ENCODE measurements at places on chromosomes 13 and 19.

DNA sequence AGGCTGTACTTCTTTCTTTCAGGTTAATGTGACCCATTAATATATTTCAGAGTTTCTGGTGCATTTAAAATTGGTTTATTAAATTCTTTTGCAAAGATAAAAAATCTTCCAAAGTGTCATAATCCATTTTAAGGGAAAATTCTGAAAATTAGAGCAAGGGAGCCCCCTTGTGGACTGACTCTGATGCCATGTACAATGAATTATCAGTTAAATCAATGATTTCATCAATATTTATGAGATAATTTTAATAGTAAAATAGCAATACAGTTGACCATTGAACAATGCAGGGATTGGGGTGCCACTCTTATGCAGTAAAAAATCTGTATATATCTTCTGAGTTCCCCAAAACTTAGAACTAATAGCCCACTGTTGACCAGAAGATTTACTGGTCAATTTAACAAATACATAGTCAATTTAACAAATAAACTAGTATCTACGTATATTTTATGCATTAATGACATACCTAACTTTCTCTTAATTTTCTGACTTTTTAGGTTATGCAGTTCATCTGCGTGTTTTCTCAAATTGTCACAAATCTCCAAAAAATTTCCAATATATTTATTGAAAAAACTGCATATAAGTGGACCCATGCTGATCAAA is 479.1 kb upstream of the MIR17HG start:
- no peak for DNase-seq

GRCh38 chr19:4352701-4353121 is 9.3 kb downstream of the MPND start:
- peak; percentile 67 for DNase-seq

- DNase-seq, result no peak
Observed at GRCh38 chr13:53783471-53783870, 754.9 kb downstream of the OLFM4 start.

DNA sequence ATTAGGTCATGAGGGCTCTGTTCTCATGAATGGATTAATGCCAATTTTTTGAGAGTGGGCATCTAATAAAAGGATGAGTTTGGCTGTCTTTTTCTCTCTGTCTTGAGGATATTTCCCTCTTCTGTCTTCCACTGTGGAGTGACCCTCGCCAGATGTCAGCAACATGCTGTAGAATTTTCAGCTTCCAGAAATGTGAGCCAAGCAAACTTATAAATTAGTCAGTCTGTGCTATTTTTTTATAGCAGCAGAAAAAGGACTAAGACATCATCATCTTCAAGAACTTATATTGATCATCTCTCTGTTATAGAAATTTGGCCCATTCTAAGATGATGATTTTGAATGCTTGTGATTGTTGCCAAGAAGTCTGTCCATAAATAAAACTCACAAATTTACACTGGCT is 431.4 kb downstream of the FGF9 start:
- no peak for DNase-seq

GRCh38 chr19:6070720-6071485 is 39.4 kb downstream of the RFX2 start:
- peak; percentile 41 for DNase-seq

- no peak for DNase-seq
Observed at GRCh38 chr13:73131247-73131646, 72.4 kb downstream of the KLF5 start.

Data from sciatic nerve (tissue), 2 donors.